ENCODE measurements at places on chromosomes 6 and 20.

GRCh38 chr20:46507760-46508407 lies 5.5 kb downstream of the ZNF334 start:
- DNase-seq: no peak

- DNase-seq: no peak
Observed at GRCh38 chr6:10511477-10511876, 9.7 kb upstream of the GCNT2 start.

GRCh38 chr6:107488875-107489635 lies 862 bp upstream of the SOBP start:
- peak; percentile 66 for DNase-seq

DNA sequence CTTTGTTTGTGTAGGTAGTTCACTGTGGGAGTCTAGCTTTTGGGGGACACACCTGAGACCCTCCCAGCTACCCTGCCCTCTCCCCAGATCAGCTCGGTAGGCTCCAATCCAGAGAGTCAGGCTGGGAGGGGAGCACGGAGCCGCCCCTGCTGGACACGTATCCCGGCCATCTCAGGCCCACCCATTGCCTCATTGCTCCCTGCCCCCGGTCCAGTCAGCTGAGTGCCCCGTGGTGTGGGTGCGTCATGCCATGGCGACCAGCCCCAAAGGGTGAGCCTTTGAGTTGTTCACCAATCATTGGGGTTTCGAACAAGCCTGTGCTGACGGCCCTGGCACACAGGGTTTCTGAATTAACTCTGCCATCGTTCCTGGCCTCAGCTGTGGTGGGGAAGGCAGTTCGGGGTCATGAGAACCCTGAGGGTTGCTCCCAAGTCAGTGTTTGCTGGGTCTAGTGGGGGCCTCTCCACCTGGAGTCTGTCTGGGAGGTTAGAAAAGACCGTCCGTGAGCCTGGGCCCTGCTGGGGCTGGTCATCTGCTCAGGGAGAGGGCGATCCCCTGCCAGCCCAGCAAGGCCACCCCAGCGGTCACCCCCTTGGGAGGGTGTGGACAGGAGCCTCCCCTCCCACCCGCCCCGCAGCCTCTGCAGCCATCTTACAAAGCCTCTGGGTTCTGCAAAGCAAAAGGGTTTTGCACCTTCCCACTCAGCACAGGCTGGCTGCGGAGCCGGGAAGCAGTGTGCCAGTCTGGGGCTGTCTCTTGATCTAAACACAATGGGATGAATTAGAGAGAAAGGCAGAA lies 34.5 kb downstream of the NTSR1 start:
- no peak for DNase-seq

GRCh38 chr6:140581601-140582000 lies 1207.2 kb upstream of the CITED2 start:
- no peak for DNase-seq

GRCh38 chr20:1463971-1464570 lies 2.6 kb downstream of the NSFL1C start:
- DNase-seq: no peak

DNA sequence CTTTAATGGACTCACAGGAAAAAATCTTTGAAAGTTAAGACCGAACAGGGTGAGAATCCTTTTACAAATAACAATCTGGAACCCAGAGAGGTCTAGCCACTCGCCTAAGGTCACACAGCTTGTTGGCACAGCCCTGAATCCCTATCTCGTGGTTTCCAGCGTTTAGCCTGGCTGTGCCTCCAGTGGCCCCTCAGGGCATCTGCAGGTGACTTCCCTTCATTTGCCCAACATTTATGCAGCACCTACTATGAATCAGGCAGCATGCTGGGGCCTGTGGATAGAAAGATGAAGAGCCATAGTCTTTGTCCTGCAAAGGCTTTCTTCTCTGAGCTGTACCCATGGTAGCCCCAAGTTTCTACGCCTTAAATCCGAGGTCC lies 2.6 kb upstream of the NR2E1 start:
- peak; percentile 34 for DNase-seq

DNA sequence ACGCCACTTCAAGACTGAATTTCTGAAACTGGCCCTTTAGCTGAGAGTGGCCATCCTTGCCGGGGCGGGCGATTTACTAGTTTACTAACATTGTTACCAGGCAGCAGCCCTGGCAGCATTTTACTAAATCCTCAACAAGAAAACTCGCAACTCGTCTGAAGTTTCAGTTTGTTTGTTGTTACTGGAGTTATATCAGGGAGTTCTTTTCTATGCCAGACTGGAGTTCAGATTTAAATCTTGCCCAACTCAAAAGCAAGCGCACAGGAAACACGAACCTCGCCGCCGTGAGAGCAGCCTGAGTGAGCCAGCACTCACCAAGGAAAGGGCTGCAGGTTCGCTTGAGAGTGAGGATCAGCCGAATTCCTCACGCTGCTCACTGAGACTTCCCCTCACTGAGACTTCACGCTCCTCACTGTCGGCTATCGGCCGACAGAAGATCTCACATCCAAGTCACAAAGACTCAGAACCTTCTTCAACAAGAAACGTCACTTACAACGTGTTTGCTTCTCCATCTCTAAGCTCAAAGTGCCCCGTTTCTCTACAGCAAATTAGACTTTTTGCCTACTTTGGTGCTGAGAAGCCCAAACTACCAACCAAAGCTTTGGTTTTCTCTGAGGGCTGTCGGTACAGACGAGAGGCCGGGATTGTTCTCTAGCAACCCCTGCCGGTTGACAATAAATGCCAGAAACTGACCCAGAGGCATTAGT lies 78.9 kb downstream of the OLIG3 start:
- DNase-seq: peak; percentile 5

All from RKO (cell line).